ENCODE measurements at places on chromosomes 11 and 22.

GRCh38 chr11:73117071-73117470 is 25.0 kb downstream of the FCHSD2 start:
- DNase-seq, result no peak

DNA sequence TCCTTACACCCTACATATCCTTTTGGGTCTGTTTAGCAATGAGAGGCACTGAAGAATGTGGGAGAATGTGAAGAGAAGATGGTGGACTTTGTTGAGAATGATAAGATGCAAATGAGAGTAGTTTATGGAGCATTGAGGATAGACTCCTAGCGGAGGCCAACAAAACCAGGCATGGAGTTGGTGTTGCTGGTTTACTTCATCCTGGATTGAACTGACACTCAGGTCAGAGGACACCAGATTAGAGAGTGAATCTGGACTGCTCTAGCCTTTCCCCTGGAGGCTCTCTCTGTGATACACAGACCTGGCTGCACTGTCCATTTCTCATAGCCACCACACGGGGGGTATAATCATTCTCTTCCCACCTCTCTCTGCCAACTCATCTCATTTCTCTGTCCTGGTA is 98.7 kb downstream of the MICAL2 start:
- DNase-seq, result no peak

DNA sequence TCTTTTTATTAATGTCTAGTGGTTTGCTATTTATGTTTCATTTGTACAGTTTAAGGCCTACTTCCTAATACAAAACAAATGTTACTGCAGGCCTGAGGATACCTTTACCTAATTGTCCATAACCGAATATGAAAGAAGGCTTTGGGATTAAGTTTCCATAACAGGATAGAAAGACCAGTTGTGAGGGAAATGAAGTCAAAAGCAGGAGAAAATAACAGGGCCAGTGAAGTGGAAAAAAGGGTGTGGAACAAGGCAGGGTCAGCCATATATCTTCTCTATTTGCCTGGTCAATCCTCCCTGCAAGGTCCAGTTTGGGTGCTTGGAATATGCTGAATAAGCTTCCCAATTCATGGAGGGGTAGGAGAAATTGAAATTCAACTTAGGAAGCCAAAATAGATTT is 211.5 kb downstream of the SWAP70 start:
- no peak for DNase-seq

- no peak for DNase-seq
Observed at GRCh38 chr11:116373104-116373944, 399.5 kb downstream of the BUD13 start.

GRCh38 chr11:40384991-40385390 is 1074.5 kb downstream of the LRRC4C start:
- peak; percentile 59 for DNase-seq

DNA sequence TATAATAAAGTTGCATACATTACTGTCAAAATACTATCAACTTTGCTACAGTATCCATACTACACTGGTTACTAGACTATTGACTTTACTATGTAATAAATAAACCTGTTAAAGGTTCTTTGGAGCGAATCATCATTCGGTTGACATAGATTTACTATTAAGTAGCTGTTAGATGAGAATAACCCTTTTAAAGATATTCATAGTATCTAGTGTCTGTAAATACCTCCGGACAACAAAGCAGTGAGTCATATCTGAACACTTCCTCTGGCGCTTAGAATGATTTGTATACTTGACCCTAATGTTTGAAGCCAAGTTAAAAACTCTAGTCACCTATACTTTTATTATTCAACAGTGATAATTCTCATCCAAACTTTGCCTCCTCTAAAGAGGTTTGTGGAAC is 84.7 kb downstream of the MSANTD4 start:
- DNase-seq, result peak; percentile 42

- peak; percentile 22 for DNase-seq
Observed at GRCh38 chr22:19937616-19938473, 3.7 kb upstream of the COMT start.

- no peak for DNase-seq
Observed at GRCh38 chr22:42814215-42814614, 42.9 kb downstream of the ARFGAP3 start.

DNA sequence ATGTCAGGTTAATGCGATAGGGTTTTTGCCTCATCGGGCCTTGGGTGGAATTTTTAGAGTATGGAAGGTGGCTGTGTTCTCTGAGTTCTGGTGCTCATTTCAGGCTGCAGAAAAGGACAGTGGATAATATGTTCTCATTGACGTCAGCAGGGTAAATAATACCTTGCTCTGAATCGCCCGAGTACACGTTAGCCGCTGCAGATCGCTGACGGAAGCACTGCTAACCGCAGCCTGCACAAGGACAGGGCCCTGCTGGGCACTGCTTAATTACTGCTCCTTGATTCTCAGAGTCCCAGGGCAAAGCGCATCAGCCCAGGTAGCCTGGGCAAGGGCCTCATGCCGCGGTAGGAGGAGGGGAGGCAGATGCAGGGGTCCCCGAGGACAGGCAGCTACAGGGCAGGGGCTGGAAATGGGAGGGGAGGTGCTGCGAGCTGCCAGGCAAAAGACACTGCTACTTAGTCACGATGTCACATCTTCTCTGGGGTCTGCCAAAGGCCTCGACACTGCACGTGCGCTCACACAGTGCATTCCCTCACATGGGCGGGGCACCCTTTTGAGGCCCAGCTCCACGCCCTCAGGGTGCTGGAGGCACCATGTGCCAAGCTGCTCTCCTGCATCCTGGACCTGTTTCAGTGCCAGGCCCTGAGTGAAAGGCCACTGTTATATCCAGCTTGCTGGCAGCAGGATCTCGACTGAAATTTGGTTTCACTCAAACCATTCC is 35.2 kb downstream of the PPP2R1B start:
- DNase-seq, result peak; percentile 55

GRCh38 chr11:113552271-113552670 is 77.1 kb upstream of the DRD2 start:
- DNase-seq, result no peak

GRCh38 chr11:73350908-73351636 is 25.1 kb upstream of the RELT start:
- DNase-seq, result peak; percentile 72

DNA sequence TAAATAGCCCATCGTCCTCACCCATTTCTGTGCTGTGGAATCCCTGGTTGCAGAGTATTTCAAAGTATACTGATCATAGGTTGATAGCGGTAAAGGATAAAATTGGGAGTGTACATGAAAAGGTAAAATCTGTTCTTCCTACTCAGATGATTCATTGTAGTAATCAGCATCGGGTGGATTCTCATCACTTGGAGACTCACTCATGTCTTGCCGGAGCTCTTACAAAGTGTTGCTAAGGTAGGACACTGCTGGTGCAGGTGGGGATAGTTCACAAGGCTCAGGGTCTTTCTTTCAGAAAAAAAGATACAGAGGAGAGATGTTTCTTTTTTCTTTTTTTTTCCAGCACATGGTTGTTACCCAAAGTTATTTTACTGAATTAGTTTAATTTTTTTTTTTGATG is 84.8 kb downstream of the MTNR1B start:
- DNase-seq, result peak; percentile 25

DNA sequence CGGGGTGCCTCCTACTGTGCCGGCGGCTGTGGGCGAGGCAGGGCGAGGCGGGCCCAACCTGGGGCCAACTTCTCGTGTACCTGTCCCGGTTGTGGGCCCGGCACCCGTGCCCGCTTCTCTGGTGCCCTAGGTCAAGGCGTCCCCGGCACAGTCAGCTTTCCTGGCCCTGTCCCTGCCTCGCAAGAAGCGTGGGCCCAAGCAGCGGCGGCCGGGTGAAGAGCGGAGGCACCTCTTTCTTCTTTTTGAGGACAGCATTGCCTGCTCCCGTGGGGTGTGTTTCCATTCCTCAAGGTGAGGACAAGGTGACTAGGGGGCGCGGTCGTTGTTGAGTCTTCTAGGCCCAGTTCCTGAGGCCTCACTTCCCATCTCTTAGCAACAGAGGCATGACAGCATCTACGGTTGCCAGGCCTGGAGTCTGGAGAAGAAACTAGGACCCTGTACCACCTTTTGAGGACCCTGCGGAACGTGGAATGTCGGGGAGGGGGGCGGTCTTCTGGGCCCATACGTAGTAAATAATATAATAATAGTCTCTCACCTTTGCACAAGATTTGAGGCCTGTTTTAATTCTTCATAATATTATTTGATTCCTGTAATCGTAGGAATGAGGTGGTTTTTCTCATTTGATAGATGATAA is 418 bp downstream of the ACO2 start:
- no peak for DNase-seq

DNA sequence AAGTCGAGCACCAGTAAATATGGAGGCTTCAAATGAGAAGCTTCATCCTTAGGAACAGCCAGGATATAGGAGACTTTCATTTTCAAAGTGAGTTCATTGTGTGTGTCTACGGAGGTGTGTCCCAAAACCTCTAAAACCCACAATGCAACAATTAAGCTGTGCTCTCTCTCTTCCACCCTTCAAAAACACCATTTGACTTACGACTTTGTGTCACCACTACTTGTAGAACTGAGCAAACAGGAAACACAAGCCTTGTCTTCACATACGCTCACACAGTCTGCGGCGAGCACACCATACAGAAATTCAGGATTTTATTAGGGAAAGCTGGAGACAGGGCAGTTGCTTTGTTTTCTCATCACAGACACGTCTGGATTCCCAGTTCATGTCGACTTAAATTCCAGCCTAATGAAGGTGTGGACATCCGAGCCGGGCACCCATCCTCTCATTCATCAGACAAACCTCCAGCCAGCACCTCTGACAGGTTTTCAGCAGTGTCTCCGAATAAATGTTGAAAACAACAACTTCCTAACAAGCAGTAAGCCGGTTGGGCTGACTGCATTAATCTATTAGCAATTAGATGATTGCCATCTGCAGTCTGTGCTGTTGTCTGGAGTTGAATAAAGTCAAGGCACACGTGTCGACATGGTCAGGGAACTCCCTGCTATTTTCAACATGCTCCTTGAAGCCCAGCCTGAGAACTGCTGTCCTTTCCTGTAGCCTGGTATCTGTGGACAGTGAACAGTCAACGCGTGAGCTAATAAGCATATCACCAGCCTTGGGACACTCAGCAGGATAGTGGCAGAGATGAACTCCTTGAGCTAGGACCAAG is 1411.1 kb downstream of the BRD1 start:
- no peak for DNase-seq

DNA sequence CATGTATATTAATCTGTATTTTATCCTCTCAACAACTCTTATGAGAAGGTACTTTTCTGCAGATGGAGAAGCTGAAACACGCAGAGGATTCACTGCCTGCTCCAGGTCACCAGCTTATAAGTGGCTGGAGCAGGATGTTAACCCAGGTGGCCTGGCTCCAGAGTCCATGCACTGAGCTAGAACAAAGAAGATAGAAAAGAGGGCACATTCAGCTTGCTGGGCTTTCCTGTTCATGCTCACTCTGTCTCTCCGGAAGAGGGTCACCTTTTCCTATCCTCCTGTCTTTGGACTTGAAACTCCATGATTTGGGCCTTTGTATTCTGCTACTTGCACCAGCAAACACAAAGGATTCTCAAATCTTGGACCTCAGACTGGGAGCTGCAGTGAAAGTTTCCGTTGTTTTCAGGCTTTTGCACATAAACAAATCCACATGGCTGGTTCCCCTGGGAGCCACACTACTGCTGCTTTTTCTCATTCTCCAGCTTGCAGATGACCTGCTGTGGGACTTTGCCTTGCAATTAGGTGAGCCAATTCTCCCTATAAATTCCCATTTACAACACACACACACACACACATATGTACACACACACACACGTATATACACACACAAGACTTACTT is 117.3 kb upstream of the GRK3 start:
- no peak for DNase-seq

- DNase-seq, result no peak
Observed at GRCh38 chr11:26743622-26744021, 21.8 kb upstream of the SLC5A12 start.

GRCh38 chr22:50620593-50621355 is 7.2 kb downstream of the ARSA start:
- DNase-seq, result no peak

- DNase-seq, result peak; percentile 60
Observed at GRCh38 chr11:44621140-44621681, 55.7 kb downstream of the CD82 start.

DNA sequence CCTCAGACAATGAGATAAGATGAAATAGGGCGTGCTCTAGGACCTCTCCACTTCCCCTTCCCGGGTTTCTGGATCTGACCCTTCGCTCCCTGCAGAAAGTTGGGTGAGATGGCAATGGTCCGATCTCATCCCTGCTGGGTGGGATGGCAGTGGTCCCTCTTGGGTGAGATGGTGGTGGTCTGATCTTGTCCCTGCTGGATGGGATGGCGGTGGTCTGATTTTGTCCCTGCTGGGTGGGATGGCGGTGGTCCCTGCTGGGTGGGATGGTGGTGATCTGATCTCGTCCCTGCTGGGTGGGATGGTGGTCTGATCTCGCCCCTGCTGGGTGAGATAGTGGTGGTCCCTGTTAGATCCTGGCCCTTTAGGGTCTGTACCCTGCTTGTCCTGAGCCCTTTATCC is 21.3 kb downstream of the ST14 start:
- no peak for DNase-seq

- DNase-seq, result peak; percentile 93
Observed at GRCh38 chr22:18056161-18056666, 21.6 kb upstream of the PEX26 start.

GRCh38 chr22:20021196-20022181 is 579 bp downstream of the TANGO2 start:
- peak; percentile 67 for DNase-seq

DNA sequence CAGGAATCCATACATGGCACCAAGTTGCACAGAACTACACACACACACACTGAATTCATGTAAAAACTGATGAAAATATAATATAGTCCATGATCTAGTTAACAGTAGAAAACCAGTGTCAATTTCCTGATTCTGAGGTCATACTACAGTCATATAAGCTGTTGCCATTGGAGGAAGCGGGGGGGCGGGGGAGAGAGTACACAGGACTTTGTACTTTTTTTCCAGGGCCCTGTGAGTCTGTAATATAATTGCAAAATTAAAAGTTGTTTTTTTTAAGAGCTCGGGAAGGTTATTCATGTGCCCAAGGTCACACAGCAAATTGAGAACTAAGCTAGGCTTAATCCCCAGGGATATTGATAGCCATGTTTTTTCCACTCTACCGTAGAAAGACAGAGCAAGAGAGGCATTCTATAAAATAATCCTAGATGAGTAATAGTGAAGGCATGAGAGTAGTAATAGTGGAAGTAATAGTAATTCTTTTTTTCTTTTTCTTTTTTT is 312.3 kb downstream of the MN1 start:
- DNase-seq, result peak; percentile 54

DNA sequence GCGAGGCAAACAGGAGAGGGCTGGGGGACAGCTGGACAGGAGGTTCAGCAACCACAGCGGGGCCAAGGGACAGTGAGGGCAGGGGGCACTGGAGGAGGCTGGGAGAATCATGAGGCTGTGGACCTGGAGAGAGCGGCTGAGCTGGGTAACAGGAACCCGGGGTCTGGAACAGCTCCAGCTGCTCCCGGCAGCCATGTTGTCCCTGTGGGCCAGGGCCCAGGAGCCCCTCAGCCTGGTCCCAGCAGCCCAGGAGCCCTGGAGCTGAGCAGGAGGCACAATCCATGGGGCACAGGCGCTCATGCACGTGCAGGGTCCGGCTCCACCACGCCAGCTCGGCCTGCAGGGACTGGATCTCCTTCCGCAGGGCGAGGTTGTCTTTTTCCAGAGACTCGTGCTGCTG is 7.4 kb downstream of the BATF2 start:
- DNase-seq, result no peak

GRCh38 chr11:7667460-7667859 is 5.8 kb downstream of the CYB5R2 start:
- no peak for DNase-seq

- DNase-seq, result no peak
Observed at GRCh38 chr11:370070-370941, 1.0 kb downstream of the B4GALNT4 start.

- DNase-seq, result no peak
Observed at GRCh38 chr11:125370561-125371389, 125.3 kb downstream of the FEZ1 start.
